ENCODE measurements at places on chromosomes 5 and 9.

- no peak for DNase-seq
Measured at GRCh38 chr5:171312129-171312974, 3.3 kb downstream of the TLX3 start.

GRCh38 chr9:132547976-132548730 lies 34.3 kb upstream of the BARHL1 start:
- no peak for DNase-seq

DNA sequence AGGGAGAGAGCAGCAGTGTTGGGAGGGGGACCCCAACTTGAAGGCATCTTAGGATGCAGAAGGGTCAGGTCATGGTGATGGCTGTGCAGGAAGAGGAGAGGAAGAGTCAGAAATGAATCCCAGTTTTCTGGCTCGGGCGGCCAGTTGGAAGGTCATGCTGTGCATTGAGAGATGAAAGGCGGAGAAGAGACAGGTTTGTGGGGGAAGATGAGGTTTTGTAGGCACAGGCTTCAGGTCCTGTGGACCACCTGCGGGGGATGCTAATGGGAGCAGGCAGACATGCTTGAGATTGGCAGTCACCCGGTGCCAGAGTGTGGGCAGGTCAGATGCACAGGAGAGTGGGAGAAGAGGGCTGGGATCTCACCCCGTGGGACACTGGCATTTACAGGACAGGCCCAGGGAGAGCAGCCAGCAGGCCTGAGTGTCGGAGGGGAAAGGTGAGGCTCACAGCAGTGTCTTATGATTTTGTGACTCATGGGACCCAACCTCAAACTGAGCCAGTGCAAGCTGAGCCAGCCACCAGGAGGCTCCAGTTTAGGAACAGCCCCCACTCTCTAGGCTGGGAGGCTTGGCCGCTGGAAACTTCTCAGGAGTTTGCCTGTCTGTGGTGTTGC lies 17.5 kb downstream of the STXBP1 start:
- no peak for DNase-seq

DNA sequence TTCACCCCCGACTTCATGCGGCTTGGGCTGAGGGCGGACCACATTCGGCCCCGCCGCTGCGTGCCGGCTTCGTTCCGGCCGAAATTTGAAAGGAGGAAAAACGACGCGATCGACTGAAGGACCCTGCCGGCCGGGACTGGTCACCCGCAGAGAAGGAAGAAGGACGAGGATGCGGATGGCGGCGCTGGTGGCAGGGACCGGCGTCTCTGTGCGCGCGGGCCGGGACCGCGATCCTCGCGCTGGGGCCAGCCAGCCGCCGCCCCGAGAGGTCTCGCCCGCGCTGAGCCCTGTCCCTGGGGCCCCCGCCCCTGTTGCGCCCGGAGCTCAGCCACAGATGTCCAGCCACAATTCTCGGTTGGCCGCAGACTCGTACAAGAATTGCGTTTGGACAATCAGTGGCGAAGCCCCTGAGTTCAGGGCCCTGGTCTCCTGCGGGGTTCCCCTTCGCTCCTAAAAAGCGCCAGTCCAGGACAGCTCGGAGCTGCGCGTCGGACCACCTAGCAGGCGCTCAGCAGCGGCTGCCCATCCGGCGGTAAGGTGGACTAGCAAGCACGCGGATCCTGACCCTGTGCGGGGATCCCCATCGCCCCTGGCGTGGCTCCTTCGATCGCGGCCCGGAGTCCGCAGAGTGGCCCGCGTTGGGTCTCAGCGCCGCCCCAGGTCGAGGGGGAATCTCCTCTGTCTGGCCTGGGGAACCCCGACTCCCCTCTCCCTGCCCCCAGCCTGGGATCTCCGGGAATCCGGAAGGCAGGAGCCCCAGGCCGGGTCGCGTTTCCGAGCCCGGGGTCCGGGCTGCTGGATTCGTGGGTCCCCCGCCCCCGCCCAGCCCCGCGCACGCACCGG lies 21.3 kb downstream of the URM1 start:
- DNase-seq = no peak

GRCh38 chr5:102801371-102801770 lies 46.3 kb downstream of the PAM start:
- DNase-seq = no peak

DNA sequence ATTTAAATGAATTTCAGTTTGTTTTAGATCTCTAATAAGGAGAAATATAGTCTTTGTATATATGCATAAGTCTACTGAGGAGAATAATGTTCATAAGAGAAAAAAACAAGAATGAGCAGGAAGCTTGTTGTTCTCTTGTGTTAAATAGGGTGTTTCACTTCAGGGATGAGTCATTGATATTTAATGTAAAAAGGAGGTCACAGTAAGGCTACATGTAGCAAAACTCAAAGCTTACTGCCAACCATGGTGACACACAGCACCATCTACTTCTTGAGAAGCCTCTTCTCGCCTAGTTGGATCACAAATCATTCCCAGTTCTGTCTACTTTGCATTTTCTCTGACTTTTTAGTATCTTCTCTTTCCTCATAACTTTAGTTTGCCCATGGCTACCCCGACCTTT lies 1466.0 kb upstream of the C9orf72 start:
- DNase-seq = no peak

DNA sequence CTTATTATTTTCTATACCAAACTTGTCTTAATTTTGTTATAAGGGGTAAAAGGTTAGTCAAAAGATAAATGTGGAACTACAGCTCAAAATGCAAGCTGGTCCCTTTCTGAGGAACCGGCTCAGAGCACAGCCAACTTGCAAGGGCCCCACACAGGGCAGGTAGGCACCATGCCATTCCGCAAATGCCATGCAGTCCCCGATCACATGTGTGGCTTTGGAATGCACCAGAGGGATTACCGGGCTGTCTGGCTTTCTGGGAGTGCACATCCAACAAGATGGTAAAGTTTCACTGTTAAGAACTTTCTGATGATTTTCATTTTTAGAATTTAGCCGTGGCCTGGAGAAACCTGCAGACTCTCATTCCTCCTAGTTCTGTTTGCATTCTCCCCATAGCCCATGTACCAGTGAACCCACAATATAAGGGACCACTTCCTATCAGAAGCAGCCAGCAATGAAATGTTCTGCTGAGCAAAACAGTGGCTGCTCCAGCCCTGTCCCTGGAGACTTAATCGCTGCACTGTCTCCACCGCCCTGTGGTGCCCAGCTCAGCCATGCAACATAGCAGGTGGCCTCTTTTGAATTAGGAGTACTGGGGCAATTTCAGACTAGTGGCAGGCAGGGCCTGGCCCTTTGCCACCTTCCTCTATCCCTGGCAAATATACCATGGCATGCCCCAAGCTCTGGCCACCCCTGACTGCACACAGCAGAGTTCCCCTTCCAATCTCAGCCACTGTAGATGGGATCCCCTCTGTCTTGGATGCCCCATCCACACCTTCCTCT lies 11.4 kb downstream of the SHB start:
- DNase-seq = no peak

GRCh38 chr5:136424835-136425584 lies 59.7 kb upstream of the TRPC7 start:
- no peak for DNase-seq

DNA sequence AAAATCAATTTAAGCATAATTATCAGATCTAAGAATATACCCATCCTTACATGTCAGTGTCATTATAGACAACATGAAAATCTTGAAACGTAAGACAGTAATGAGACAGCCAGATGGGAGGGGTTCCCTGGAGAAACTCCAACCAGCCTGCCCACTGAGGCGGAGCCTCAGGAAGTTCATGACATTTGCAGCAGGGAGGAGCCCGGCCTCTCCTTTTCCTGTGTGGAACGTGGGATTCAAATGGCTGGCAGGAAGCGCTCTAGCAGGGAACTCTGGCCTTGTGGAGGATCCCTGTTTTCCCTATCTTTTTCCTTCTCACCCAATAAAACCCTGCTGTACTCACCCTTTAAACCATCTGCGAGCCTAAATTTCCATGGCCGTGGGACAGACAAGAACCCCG lies 176.6 kb upstream of the KCNN2 start:
- DNase-seq = no peak

- no peak for DNase-seq
Measured at GRCh38 chr9:108562176-108562575, 293.6 kb downstream of the ACTL7B start.

DNA sequence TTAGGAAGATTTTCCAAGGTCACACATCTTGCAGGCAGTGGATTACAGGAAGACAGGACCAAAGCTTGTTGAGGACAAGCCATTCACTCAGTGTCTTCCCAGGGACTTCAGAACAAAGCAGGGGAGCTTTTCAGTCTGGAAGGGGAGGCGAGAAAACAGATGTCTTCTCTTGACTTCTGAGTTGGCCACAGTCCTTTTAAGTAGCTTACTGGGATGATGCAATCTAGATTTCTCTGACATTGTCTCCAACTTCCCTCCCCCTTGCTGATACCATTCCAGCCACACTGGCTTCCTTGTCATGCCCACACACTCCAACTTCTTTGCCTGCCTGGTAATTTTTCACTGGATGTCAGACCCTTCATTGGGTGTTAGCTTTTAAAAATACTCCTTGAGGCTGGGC lies 174.2 kb upstream of the TBC1D2 start:
- no peak for DNase-seq

- DNase-seq = no peak
Measured at GRCh38 chr9:78930281-78930680, 633.4 kb downstream of the PSAT1 start.

- no peak for DNase-seq
Measured at GRCh38 chr5:14156290-14156649, 13.1 kb downstream of the TRIO start.

GRCh38 chr5:74648835-74649293 lies 8.3 kb upstream of the ENC1 start:
- no peak for DNase-seq

GRCh38 chr9:130354806-130355205 lies 89.2 kb downstream of the HMCN2 start:
- DNase-seq = no peak

DNA sequence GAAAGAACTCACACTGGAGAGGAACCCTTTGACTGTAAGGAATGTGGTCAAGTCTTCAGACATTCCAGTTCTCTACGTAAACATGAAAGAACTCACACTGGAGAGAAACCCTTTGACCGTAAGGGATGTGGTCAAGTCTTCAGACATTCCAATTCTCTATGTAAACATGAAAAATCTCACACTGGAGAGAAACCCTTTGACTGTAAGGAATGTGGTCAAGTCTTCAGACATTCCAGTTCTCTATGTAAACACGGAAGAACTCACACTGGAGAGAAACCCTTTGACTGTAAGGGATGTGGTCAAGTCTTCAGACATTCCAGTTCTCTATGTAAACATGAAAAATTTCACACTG lies 32.6 kb downstream of the MAPK9 start:
- no peak for DNase-seq

GRCh38 chr9:22060831-22061383 lies 51.8 kb upstream of the CDKN2B start:
- no peak for DNase-seq

- no peak for DNase-seq
Measured at GRCh38 chr5:139243425-139243970, 45.3 kb upstream of the SIL1 start.

DNA sequence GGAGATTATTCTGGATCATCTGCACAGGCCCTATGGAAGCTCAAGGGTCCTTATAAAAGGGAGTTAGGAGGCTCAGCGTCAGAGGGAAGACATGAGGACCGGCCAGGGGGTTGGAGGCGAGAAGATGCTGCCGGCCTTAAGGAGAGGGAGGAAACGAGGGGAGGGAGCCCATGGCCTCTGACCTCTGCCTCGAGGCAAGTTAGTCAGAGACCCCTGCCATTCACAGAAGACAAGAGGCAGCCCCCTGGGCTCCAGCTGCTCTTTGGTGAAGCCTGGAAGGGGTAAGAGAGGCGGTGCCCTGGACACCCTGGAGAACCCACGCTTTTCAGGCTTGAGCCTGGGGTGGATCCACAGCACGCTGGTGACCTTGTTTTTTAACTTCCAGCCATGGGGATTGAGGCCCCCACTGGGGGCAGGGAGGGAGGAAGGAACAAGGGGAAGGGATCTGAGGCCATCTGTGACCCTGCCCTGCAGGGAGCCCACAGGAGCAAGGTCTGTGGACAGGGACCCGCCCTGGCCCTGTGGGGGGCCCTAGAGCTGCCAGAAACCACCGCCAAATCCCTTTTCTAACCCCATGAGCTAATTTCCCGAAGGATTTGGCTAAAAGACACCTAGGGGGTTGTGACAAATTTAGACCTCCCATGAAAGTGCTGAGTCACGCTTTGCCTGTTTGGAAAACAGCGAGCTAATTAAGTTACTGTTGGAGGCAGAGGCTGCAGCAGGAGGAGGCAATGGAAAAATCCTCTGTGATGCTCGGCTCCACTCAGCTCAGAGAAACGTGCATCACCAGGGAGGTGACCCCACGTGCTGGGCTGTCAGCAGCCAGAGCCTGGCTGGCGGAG lies 49.7 kb downstream of the OLFM1 start:
- DNase-seq = no peak

DNA sequence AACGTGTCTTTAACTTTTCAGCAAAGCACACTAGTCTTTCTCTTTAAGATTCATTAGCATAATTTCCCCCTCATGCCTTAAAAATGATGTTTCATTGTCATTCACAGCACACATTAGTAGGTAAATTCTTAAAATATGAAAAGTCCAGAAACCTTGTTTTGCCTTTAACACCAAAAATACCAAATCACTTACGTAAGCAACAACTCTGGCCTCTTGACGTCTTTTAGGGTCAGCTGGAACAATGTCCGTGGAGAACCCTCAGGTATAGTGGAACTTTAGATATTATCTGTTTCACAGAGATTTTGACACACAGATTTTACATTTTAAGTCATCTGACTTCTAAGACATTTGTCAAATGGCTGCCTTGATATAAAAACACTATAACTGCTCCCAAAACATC lies 30.9 kb downstream of the LNPEP start:
- no peak for DNase-seq

DNA sequence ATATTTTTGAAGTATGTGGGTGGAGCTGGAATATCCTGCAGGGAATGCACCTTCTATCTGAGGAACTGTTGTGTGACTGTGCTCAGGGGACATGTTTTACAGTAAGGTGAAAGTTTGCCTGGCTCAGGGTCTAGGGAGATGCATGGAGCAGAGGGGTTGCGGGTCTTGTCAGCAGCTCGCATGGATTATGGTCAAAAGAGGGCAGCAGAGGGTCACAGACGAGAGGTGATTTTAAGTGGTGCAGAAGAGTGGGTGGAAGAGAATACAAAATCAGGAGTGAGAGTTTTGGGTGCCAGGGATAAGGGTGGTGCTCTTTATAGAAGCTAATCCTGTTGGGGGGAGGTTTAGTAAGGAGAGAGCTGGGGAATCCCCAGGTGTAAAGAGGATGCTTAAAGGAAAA lies 53.5 kb upstream of the GRIN3A start:
- DNase-seq = no peak

DNA sequence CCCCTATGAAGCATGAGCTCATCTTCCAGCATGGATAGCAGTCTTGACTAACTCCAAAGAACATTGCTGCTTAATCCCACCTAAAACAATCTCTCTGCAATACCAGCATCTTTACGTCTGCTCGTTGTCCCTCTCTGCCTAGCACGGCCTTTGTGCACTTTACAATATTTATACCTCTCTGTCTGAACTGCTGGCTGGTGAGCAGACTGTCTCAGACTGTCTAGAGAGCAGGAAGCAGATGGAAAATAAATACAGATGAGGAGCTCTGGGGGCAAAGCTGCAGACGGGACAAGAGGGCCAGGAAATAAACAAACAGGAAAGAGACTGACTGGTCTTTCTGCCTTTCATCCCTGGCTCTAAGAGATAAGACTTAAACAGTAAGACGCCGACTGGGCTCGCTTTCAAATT lies 224.8 kb downstream of the ENC1 start:
- DNase-seq = no peak

- no peak for DNase-seq
Measured at GRCh38 chr5:8550921-8551320, 682.0 kb downstream of the MTRR start.

GRCh38 chr5:161846746-161847145 lies 1.2 kb upstream of the GABRA1 start:
- DNase-seq = no peak
